ENCODE measurements at places on chromosomes 1 and 21.

DNA sequence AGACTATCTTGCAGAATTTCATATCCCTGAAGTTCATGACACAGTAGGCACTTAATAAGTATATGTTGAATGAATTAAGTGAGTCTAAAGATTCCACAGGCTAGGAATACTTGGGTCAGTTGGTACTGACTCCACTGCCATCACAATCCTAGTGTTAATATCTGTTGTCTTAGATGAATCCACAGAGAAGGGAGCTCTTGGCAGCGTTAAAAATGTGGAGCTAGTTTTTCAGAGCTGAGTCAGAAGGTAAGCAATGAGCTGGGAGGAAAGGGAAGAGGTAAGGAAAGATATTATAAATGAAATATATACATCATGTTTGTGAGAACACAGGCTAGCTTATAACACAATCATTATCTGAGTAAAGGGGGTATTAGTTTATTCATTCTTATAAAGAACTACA is 21.8 kb upstream of the GORAB start:
- no peak for DNase-seq

DNA sequence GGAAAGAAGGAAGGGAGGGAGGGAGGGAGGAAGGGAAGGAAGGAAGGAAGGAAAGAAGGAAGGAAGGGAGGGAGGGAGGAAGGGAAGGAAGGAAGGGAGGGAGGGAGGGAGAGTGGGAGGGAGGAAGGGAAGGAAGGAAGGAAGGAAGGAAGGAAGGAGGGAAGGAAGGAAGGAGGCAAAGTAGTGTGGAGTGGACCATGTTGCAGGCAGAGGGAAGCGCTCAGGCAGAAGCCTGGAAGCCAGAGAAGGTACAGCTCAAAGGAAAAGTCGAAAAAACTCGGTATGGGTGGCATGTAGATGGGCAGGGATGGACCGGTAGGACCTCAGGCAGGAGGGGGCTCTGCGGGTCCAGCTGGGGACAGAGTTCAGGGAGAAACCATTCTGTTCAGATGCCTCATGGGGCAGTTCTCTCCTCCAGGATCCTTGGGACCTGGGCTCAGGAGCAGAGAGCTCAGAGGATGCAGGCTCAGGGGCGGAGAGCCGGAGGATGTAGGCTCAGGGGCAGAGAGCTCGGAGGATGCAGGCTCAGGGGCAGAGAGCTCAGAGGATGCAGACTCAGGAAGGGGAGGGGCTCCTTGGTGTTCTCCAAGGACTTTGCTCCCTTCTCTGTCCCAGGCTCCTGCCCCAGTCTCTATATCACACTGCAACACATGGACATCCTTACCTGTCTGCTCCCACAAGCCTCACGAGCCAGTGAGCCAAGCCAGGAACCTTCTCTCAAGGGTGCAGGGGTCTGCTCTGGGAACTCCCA is 13.6 kb upstream of the PADI3 start:
- no peak for DNase-seq

DNA sequence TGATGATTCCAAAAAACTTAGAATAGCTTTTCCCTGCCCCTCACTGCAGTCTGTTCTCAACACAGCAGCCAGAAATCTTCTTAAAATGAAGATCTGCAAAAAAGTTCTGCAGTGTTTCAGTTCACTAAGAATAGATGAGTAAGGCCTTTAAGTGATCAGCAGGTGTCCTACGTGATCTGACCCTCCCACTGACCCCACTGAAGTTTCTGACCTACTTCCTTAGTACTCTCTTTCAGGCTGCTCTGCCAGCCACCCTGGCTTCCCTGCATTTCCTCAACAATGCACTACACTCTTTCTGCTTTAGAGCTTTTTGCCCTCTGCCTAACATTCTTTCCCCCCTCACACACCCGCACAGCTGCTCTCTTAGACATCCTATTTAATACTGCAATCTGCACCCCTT is 182.5 kb downstream of the AKT3 start:
- DNase-seq, result no peak

DNA sequence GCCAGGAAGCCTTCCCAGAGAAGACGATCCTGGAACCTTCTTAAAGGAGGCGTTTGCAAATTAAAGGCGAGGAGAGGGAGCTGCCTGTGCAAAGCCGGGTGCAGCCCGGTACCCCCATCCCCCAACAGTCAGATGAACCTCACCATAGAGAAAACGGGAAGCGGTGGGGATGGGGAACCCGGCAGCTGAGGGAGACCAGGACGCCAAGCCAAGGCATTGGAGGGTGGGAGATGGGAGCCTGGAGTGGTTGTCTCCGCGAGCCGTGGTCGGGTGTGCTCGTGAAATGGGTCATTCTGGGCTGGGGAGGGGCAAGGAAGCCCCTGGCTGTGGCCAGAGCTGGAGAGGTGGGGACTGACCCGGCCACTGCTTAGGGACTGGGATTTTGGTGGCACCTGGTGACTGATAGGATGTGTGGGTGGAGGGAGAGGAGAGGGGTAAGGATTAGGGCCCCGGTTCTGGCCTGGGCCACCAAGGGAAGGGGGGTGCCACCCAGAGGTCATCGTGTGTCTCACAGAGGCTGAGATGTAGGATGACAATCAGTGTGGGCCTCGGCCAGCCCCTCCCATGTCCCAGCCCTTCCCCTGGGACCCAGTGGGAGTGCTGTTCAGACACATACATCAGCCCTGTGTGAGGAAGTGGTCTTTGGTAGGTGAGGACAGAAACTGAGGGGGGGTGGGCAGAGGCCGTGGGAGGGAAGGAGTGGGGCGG is 676 bp upstream of the PADI2 start:
- DNase-seq, result no peak

- no peak for DNase-seq
Observed at GRCh38 chr1:170583186-170583585, 51.2 kb downstream of the GORAB start.

- no peak for DNase-seq
Observed at GRCh38 chr1:211750599-211750998, 75.2 kb upstream of the NEK2 start.

- no peak for DNase-seq
Observed at GRCh38 chr1:88217386-88217785, 466.7 kb upstream of the PKN2 start.

- DNase-seq, result no peak
Observed at GRCh38 chr1:162835157-162835899, 25.6 kb downstream of the CCDC190 start.

GRCh38 chr1:201504799-201505502 is 2.0 kb downstream of the CSRP1 start:
- no peak for DNase-seq

DNA sequence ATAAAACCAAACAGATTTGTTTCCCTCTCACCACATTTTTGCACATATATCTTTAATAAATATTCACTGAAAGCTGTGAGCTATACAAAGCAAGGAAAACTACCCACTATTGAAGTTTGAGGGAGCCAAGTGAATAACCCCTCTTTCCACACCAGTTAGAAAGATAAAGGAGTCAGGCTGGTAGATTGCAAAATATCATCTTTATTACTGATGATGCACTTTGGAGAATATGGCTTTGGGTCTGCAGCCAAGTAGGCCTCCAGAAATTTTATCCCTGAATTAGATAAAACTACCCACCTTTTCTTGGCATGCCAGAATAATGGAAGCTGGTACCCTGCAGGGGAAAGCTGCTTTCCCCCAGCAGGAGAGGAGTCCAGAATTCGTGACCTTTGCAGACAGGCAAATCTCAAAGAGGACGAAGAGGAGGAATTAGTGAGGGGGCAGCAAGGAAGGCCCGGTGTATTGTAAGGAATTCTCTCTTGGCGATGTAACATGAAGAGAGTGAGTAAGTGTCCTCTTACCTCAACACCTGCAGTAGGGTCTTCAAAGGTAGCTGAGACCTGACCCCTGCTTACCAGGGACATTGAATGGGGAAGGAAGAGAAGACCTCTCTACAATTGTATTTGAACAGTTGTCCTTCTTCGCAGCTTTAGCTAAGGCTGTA is 84.7 kb downstream of the LRRC8D start:
- DNase-seq, result no peak

DNA sequence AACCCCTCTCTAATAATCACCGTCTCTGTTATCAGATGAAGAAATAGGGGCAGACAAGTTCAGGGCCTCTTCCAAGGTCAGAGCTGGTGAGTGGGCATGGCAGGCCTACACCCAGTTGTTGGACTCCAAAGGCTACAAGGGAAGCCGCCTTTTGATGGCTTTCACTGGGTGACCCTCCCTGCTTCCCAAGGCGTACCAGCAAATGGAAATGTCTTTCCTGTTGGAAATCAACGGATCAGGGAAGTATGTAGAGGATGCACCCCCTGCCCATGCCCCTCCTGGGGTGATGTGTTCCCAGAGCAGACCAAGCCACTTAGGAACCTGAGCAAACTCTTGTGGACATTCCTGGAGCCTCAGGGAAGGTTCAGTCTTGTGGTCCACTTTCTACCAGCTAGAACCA is 47.4 kb downstream of the LGR6 start:
- no peak for DNase-seq

- peak; percentile 77 for DNase-seq
Observed at GRCh38 chr1:185719021-185719420, 15.2 kb upstream of the HMCN1 start.

DNA sequence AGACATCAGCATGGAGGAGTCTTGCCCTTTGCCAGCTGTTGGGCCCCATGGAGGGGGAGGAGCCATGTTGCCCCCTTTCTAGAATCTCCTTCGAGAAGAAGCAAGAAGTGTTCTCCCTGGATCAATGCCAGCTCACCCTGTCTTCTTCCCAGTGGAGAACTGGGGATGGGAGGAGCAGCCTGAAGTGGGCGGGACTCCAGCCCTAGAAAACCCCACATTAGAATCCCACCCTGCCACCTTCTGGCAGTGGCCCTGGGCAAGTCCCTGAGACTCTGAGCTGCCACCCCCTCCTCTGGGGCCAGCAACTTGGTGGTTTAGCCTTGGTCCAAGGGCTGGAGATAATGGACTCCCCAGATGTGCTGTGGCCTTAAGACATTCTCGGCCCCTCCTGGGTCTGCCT is 51.7 kb downstream of the PAX7 start:
- no peak for DNase-seq

GRCh38 chr1:161207173-161207572 is 5.0 kb downstream of the NDUFS2 start:
- DNase-seq, result no peak

DNA sequence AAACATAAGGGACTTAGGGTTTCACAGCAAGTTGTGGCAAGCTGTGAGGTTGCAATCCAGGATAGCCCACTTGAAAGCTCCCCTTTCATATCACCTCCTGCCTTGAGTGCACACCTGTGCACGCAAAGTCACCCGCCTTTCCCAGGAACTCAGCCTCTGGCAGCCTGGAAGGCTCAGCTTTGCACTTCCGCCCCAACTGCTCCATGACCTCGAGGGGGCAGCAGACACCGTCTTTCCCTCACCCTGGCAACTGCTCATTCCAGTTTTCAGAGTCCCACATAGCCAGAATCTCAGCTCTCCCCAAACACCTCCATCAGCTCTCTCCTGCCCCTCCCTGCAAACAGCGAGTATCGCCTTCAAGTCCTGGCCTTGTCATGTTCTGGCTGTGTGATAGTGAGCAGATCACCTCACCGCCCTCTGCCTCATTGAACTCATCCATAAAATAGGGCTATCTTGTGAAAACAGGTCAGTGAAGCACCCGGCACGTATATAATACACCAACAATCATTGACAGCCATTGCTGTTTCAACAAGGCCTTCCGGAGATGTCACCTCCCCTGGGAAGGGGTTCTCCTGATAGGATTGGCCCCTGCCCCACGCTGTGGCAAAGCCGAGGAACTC is 32.2 kb upstream of the EPB41 start:
- peak; percentile 85 for DNase-seq

GRCh38 chr1:152497273-152497672 is 13.3 kb upstream of the LCE5A start:
- no peak for DNase-seq

- DNase-seq, result no peak
Observed at GRCh38 chr1:91730801-91731732, 154.9 kb downstream of the TGFBR3 start.

GRCh38 chr1:183327434-183328290 is 90.5 kb downstream of the NMNAT2 start:
- no peak for DNase-seq

GRCh38 chr1:226310245-226310540 is 1.2 kb upstream of the LIN9 start:
- DNase-seq, result no peak

- peak; percentile 78 for DNase-seq
Observed at GRCh38 chr1:156128654-156129597, 14.4 kb downstream of the LMNA start.

DNA sequence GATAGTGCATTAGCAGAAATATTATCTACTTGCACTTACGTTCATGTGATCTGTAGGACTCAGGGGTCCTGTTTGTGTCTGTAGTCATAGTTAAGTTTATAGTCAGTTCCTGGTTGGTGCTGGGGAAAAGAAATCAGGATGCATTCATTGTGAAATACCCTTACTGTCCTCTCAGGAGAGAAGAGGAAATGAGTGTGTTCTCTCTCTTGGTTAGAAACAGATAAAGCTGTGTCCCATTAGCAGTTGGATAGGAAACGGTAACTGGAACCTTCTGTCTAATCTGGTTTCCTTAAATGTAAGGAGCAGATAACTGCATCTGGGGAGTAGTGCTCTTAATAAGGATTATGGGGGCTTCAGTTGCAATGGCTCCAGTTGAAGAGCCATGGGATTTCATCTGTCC is 8.9 kb downstream of the SDCCAG8 start:
- DNase-seq, result peak; percentile 69

GRCh38 chr1:9228609-9229008 is 6.0 kb upstream of the H6PD start:
- DNase-seq, result no peak

GRCh38 chr1:7988576-7988975 is 27.1 kb downstream of the PARK7 start:
- no peak for DNase-seq

- DNase-seq, result no peak
Observed at GRCh38 chr1:215777370-215777925, 210.3 kb downstream of the KCTD3 start.

- no peak for DNase-seq
Observed at GRCh38 chr1:38250356-38250755, 203.8 kb upstream of the POU3F1 start.

DNA sequence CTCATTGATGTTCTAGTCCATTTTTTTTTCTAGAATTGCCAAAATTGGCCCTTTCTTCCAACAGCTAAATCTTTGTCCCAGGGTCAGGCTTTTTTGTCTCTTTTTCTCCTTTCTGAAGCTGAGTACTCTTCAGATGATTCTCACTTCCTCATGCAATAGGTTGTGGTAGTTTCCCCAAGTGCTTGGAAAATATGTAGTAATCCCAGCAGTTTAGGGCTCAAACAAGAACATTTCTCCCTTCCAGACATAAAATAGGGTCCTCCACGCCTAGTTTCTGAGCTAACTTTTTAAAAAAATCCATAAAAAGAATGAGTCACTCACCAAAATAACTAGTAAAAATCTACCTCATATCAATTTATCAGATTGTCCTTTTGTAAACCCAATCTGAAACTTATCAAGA is 10.0 kb upstream of the MCOLN3 start:
- DNase-seq, result no peak

DNA sequence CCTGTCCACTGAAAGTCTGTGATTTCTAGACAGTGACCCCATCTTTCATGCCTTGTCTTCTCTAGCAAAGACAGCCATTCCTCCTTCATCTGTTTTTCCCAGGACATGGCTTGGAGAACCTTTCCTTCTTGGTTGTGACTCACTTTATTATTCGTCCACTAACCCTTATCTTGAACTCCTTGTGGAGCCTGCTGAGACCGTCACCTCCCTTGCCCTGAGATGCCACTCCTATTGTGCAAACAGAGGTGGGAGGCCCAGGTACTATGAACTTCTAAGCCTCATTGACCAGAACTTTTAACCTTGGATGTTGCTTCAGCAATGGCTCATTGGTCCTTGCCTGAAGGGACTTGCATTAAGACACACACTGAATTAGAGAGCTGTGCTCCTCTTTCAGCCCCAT is 117.5 kb downstream of the FOXD2 start:
- DNase-seq, result no peak

Data from fibroblast of the conjunctiva (primary cell).